ENCODE measurements at places on chromosomes 16 and 17. TPM values are rescaled to one million over a fixed set of nuclear protein-coding genes. Genes with fewer than 3 reads are reported as not detected.

AXIN1 gene
- total RNA-seq: 19.0 TPM

CBFA2T3 gene
- total RNA-seq: not detected

PRDM7 gene
- total RNA-seq: not detected

MMD gene
- total RNA-seq: 31.8 TPM

PDILT gene
- 1.1 TPM for total RNA-seq

C16orf87 gene
- 2.4 TPM for total RNA-seq

KRTAP4-1 gene
- total RNA-seq: not detected

ALOX12B gene
- not detected for total RNA-seq
